ENCODE measurements at places on chromosomes 12 and 14.
A peak's percentile ranks its signal among the peaks of the same experiment; 100 is the strongest.

DNA sequence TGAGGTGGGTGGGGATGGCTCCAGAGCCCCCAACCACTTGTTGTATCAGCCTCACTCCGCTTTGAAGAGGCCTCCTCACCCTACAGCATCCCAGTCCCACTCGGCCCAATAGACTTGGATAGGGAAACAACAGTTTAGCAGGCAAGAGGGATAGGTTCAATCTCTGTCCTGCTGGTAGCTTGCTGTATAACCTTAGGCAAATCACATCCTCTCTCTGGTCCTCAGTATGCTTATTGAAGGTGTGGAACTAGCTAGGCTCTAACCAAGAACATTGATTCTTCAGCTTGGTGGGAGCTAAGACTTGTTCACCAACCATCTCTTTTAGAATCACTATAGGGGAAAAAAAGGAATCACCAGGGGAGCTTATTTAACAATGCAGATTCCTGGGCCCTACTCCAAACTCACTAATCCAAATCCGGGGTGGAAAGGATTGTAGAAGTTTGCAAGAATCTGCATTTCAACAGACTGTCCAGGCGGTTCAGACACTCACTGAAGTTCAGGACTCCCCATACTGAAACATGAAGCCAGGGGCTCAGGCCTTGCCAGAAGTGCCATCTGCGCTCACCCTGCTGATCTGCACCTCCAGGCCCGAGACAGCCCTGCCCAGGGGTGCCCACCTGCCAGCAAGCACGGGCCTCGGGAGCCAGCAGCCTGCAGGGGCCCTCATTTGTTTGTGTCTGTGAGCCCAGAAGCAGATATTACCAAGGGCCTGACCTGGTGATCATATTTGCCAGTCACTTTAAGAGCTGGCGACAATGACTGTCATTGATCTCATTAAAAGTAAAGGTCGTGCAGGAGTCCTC is 113.0 kb downstream of the ADCK1 start:
- no peak for DNase-seq

GRCh38 chr14:58189176-58189575 is 10.8 kb upstream of the ACTR10 start:
- DNase-seq, result no peak

DNA sequence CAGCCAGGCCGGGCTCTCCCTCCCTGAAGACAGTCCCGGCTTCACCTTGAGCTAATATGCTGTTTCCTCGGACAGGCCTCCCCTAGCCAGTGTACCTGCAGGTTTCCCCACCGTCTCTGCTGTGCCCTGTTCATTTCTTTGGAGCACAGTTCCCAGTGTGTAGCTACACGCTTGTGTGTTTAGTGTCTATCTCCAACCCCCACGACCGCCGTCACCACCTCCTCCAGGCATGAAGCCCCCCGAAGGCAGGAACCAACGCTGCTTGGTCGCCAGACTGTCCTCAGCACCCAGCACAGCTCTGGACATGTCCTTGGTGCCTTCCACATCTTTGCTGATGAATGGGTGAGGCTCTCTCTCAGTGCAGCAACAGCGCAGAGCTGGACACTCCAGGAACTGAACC is 26.2 kb upstream of the PLEKHG6 start:
- DNase-seq, result no peak

DNA sequence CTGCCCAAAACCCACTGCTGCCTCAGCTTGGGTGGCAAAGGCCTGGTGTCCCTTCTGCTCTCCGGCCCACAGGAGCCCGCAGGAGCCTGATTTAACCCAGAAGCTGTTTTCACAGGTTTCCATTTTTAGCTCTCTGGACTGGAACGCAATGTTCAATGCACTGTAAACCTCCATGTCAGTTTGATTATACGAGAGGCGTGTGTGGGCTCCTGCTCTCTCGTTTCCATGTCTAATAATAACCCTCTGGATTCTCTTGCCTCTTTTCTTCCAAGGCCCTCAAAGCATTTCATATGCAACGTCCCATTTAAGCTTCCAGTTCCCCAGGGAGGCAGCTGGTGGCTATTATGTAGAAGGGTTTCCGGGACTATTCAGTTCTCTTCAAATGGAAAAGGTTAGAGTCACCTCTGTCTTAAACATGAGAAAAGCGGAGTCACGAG is 161.1 kb downstream of the SUDS3 start:
- peak; percentile 10 for DNase-seq

DNA sequence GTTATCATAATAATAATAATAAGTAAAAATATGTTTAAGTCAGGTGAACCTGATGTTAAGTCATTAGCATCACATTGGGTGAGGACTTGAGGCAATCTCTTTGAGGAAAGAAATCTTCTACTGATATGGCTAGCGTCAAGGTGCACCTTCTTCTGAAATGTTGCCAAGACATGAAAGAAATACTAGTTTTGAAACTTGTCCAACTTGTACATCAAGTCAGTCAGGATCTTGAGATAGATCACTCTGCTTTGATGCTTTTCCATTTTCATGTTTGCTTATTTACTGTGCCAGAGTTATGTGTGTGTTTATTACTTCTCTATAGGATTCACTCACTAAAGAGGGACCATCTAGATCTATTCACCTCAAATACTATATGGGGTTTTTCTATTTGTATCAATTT is 90.0 kb upstream of the USP15 start:
- no peak for DNase-seq

DNA sequence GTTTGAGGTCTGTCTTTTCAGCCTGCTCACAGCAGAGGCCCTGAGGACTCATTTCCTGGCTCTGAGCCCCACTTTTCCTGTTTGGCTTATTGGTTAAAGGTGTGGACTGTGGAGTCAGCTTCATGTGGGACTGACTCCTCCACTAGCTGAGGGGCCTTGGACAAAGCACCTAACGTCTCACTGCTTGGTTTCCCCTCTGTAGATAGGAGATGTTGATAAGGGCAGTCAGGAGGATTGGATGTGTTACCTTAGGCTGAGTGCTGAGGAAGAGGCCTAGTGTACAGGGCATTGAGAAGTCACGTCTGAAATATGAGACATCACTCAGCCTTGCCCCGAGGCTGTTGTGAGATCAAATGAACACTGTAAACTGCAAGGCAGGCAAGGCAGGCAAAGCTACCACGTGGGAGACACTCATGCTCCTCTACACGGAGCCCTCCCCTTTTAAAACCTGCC is 27.1 kb upstream of the TCL1A start:
- DNase-seq, result peak; percentile 83

DNA sequence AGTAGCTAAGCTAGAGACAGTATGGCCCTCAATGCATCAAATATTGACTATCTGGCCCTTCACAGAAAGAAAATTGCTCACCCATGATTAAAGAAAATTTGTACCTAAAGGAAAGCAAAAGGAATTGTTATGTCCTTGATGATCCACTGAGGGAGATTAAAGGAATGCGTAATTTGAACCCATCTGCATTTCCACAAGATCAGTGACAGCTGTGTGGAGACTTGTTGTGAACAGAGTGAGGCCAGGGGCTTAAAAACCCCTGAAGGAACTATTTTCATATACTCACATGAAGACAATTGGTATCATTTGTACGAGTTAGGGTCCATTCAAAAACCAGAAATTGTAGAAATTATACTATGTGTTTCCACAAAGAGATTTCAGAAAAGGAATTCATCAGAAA is 1908.1 kb upstream of the SEL1L start:
- no peak for DNase-seq

DNA sequence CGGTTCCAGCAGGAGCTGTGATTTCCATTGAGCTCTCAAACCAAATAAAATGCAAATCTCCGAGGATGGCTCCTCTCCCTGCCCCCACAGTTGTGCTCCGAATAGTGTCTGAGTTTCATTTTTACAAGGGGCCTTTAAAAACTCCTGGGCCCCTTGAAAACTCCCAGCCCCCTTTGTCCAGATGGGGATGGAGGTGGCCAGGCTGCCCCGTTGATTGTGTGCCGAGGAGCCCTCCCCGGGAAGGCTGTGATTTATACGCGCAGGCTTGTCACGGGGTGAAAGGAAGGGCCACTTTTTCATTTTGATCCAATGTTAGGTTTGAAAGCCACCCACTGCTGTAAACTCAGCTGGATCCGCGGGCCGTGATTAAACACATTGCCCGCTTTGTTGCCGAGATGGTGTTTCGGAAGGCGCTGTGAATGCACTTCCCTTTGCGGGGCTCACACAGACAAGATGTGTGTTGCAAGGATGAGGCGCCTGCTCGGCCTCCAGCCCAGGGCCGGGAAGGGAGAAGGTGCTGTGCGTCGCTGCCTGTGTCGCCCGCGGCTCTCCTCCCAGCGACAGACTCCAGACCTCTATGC is 98.8 kb downstream of the TMEM132C start:
- no peak for DNase-seq

- DNase-seq, result no peak
Measured at GRCh38 chr14:37711831-37712475, 116.5 kb downstream of the TTC6 start.

- no peak for DNase-seq
Measured at GRCh38 chr12:131835616-131836171, 7.5 kb downstream of the MMP17 start.

Data from NCI-H1436 (cell line).